ENCODE measurements at places on chromosomes 1 and 21.

DNA sequence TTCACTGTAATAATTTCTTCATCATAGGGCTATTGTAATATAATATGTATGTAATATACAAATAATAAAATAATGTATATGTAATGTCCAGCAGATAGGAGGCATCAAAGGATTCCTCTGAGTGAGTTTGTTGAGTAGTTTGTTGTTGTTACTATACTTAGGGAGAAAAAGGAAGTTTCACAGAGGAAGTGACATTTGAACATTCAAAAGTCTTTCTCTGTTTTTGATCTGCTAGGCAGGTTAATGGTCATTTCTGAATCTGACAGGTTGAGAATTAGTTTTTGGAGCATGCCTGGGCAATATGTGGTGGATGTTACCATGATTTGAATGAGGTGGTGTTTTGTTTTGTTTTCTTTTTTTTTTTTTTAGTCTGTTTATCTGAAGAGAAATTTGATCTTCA lies 102.1 kb downstream of the NRDC start:
- no peak for DNase-seq

DNA sequence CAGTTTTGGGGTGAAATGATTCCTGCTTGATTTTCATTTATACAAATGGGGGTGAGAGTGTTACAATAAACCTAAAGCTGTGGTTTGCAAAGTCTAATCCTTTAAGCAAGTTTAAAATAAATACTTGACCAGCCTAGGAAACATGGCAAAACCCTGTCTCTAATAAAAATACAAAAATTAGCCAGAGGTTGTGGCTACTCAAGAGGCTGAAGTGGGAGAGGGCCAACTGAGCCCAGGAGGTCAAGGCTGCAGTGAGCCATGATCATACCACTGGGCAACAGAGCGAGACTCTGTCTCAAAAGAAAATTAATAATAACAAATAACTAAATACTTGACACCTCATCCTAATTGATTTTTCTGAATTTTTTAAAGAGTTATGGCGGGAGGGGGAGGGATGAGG lies 110.8 kb downstream of the EIF4G3 start:
- DNase-seq: no peak

- no peak for DNase-seq
Measured at GRCh38 chr21:37688952-37689659, 227.2 kb downstream of the KCNJ6 start.

GRCh38 chr1:80392529-80392928 lies 1386.0 kb upstream of the ADGRL4 start:
- DNase-seq: peak; percentile 82

GRCh38 chr1:8011016-8011415 lies 15.1 kb downstream of the ERRFI1 start:
- peak; percentile 24 for DNase-seq

- peak; percentile 74 for DNase-seq
Measured at GRCh38 chr1:203520315-203520714, 26.4 kb downstream of the OPTC start.

- no peak for DNase-seq
Measured at GRCh38 chr1:162093095-162093494, 23.6 kb downstream of the NOS1AP start.

DNA sequence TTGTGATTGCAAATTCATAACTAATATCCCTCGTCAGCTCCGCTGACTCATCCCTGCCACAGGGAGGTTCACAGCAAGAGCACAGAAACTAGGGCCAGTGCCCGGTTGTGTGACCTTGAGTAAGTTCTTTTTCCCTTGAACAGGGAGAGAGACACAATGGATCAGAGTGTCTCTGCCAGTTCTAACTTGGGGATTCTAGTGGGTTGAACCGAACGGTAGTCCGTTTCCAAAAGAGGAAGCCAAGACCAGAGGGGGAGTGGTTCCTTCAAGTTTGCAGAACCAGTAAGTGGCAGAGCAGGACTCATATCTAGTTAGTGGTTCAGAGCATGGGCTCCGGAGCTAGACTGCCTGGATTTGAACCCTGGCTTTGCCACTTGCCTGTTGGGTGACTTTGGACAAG lies 4.9 kb upstream of the SHISA4 start:
- peak; percentile 70 for DNase-seq

- DNase-seq: peak; percentile 19
Measured at GRCh38 chr1:116167625-116168276, 56.6 kb downstream of the MAB21L3 start.

DNA sequence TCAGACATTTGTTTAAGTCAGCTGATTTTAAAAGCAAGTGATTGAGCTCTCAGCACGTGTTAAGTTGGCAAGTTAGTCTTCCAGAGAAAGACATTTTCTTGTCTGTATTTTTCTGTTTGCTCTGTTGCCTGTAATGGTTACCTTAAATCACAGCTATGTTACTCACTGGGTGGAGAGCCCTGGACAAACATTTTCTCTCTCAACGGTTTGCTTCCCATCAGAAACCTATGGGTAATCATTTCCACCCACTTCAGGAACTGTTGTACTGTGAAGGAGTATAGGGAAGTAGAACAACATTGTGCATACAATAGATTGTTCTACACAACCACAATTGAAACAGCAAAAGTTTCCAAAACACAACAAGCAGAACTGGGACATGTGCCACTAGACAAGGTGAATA lies 113.9 kb upstream of the DPT start:
- DNase-seq: no peak

GRCh38 chr21:29145354-29145782 lies 14.9 kb downstream of the MAP3K7CL start:
- peak; percentile 96 for DNase-seq

DNA sequence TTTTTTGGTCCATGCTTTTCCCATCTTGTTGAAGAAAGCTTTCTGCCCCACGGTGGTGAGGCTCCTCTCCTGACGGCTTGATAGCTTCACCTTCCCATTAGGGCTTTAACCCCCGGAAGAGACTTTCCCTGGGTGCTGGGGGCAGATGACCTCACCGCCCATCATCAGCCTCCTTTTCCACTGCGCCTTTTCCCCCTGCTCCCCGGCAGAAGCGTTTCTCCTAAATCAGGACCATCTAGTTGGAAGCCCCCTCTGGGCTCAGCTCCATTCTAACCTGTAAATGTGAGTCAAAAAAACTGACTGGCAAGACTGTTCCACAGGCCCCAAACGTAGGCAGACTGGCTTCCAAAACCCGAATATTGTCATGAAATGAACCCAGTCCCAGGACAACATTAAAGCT lies 6.7 kb downstream of the POFUT2 start:
- DNase-seq: no peak

- DNase-seq: no peak
Measured at GRCh38 chr1:94580367-94581115, 39.0 kb upstream of the F3 start.

DNA sequence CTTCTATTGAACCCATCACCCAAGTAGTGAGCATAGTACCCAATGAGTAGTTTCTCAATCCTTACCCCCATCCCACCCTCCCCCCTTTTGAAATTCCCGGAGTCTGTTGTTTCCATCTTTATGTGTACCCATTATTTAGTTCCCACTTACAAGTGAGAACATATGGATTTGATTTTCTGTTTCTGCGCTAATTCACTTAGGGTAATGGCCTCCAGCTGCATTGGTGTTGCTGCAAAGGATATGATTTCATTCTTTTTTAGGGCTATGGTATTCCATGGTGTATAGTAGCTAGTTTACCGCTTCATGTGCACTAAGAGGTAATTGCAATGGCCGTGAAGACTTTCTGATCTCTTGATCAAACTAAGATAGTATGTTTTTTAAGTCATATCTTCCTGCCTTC lies 107.5 kb upstream of the SERTAD4 start:
- no peak for DNase-seq

- DNase-seq: no peak
Measured at GRCh38 chr1:106972074-106972473, 84.4 kb upstream of the PRMT6 start.

DNA sequence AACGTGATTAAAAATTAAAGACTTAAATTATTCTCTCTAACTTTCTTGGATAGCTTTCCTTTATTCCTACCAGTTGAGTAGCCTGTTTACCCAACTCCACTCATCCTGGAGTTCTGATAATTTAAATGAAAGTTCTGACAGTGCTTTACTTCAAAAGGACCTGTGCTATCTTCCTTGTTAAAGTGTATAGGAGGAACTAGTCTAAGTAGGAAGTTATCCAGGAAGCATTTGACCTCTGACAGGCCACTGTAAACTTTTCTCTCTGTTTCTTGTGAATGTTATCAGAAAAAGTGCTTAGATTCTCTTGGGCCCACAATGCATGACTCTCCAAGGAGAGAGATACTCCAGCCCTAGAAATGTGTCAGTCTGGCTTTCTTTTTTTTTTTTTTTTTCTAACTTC lies 9.2 kb downstream of the UAP1 start:
- no peak for DNase-seq

DNA sequence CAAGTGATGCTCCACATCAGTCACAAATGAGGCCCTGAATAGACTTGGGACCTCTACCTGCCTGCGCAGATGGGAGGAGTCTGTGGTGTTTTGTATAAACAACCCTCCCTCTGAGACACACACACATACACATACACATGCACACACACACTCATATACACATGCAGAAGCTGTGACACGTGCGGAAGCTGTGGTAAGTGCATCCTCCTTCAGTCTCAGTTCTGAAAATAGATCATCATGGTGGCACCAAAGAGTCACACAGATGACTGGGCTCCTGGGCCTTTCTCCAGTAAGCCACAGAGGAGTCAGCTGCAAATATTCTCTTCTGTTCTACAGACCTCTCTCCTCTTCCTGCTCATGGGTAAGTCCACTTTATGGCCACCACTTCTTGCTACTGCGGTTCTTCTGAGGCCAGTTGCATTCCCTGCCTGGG lies at the start of gene LY9:
Gene LY9, plus strand, starts transcription at position 224 of the 433 bp plus-strand sequence. Its CDS starts 14 bp downstream, at position 238.
- no peak for DNase-seq

DNA sequence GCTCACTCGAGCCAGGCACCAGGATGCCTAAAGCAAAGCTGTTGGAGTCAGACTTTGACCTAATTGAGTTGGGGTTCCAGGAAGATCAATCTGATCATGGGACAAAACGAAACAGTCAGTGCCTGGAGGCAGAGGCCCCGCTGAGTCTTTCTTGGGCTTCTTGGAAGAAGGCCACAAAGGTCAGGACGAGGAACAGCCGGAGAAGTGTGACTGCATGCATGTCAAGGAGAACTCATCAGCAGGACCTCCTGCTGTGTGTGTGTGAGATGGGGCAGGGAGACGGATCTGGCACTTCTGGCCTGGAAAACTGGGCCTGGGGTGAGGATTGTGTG lies 190.8 kb downstream of the CAMTA1 start:
- no peak for DNase-seq

- no peak for DNase-seq
Measured at GRCh38 chr1:242030071-242030470, 31.2 kb upstream of the MAP1LC3C start.

DNA sequence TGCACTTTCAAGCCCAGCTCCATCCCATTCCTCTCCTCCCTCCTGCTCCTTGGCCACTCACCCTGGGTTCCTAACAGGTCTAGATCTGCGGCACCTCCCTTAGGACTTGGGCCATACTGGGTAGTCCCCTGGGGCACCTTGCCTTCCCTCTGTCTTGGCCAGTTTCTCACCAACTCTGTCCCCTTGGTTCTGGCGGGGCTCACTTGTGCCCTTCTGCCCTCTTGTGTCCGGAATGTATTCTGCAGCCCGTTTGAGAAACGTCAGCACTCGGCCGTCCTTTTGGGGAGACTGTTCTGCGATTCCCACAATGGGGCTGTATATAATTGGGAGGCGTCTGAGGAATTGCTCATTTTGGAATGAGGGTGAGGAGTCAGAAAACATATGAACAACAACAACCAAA lies 162.4 kb downstream of the ZSCAN20 start:
- DNase-seq: peak; percentile 17

GRCh38 chr1:113608399-113608798 lies 150.9 kb downstream of the PHTF1 start:
- no peak for DNase-seq

DNA sequence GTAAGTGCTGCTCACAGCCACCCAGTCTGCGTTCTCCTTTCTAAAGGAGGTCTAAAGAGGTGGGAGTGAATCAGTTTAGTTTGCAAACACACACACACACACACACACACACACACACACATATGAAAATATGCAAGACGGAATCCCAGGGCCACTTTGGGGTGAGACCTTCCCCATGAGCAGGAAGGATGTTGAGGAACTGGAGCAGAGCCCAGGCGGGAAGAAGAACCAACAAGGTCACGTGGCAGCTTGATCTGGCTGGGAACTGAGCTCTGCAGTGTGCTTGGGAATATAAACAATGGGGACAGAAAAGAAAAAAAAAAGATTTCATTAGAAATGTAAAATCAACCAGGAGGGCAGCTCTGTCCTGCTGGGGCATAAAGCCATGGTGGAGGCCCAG lies 32.6 kb downstream of the OR2G3 start:
- no peak for DNase-seq

DNA sequence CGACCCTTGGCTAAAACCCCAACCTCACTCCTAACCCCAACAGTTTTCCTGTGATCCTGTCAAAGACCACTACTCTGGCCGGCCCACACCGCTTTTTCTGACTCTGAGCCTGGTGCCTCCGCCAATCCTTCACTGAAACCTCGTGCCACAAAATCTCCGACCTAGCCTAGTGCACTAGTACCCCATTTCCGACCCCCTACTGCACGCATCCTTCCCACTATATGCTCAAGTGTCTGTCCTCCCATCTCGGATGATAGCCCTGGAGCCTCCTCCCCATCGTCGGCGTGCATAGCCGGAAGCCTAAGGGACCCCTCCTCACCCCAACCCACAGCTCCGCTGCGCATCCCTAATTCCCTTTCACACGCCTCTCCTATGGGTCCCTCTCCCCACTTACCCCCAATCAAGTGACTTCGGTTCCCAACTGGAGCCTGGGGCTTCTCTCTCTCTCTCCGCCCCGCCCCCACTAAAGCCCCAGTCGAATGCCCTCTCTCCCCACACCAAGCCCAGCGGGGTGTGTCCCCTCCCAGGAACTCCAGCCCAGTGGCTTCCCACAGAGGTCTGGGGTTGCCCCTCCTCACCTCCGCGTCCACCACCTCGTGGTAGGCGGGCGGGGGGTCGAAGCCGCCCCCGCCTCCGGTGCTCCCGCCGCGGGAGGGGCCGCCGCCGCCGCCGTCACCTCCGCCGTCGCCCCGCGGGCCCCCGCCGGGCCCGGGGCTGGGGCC lies 791 bp downstream of the USP24 start:
- no peak for DNase-seq

DNA sequence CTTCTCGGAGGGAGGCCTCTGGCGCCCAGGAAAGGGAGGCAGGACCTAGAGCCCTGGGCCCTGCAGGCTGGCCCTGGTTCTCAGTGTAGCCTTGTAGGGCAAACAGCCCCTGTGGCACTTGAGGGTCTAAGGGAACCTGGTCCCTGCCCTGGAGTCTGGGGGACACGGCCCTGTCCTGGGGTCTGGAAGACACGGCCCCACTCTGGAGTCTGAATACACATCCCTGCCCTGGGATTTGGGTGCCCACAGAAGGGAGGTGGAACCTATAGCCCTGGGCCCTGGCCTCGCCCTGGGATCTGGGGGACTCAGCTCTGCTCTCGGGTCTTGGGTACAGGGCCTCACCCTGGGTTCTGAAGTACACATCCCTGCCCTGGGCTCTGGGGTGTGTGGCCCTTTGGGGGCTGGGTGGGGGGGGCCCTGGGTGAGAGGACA lies 97.9 kb downstream of the OBSCN start:
- no peak for DNase-seq

- DNase-seq: no peak
Measured at GRCh38 chr1:193392686-193393085, 206.3 kb upstream of the B3GALT2 start.

- no peak for DNase-seq
Measured at GRCh38 chr1:212289262-212290077, 4.3 kb downstream of the PPP2R5A start.

Measured in cardiac fibroblast (primary cell).